ENCODE measurements at places on chromosomes 13 and 19. TPM values are rescaled to one million over a fixed set of nuclear protein-coding genes. Genes with fewer than 3 reads are reported as not detected.

Gene ZNF208
- not detected for total RNA-seq

Gene ATXN8OS
- total RNA-seq: not detected

Gene SLC25A41
- 0.14 TPM for total RNA-seq

Gene LIN37
- total RNA-seq: 4.9 TPM

Gene POSTN
- not detected for total RNA-seq

Gene NTN5
- total RNA-seq: 151 TPM

DNA sequence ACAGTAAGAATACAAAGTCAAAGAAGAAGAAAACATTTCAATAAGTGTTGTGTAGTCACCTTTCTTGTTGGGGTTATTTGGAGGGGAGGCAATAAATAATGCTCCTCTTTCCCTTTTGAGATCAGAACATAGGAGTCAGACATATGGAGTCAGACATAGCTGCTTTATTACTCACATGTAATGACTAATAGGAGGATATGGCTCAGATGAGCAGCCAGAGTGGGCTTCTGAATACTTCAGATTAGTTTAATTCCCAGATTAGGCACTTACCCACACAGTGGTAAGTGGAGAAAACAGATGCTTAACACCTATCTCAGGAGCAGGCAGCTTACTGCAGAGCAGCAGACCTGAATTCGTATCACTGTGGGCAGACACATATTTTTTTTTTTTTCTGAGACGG, 31.7 kb upstream of the C1QTNF9B start:
- H3K36me3 ChIP-seq: no peaks in the 10 kb centered on the region
- H3K27ac ChIP-seq: no peak overlapping the region
- 0 out of 2 replicates have a peak, but pooled peaks cover 4% of the 10 kb centered on the region for H3K27me3 ChIP-seq
- H3K4me1 ChIP-seq: no peaks in the 10 kb centered on the region
- H3K4me3 ChIP-seq: no peak overlapping the region

DNA sequence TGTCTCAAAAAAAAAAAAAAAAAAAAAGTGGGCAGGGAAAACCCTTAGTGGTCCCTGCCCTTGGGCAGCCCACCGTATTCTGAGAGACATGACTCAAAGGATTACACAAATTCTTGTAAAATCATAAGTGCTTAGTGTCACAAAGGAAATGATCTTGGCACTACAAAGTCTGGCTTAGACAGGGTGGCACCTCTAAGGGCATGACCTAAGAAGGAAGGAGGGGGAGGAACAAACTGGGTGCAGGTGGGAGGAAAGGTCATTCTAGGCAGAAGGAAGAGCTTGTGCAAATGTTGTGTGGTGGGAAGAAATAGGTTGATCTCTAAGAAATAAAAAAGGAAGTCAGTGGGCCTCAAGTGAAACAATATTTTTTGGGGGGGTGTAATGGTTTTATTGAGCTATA, 10.4 kb downstream of the PNPLA6 start:
- H3K27me3 ChIP-seq: no peaks in the 10 kb centered on the region
- no peak overlapping the region for H3K4me3 ChIP-seq
- H3K4me1 ChIP-seq: no peaks in the 10 kb centered on the region
- DNase-seq: no peak
- no peaks in the 10 kb centered on the region for H3K36me3 ChIP-seq

DNA sequence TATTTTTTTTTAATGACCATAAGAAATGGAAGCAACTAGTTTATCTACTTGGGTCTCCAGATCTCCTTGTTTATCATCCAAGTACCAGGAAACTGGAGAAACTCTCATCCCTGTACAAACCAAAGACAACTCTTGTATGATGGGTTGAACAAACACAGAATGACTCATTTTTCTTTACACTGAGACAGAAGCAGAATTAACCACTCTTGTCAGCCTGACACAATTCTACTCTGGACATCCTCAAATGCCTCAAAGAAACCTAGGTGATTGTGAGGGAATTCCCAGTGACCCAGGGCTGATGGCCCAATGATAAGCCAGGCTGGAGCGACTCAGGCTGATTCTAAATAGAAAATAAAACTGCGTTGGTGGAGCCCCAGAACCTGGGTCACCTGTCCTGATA, 151.5 kb downstream of the ZNF737 start:
- no peaks in the 10 kb centered on the region for H3K4me1 ChIP-seq
- H3K4me3 ChIP-seq: no peak overlapping the region
- H3K27ac ChIP-seq: no peak overlapping the region

- no peaks in the 10 kb centered on the region for H3K36me3 ChIP-seq
- H3K4me3 ChIP-seq: no peak overlapping the region
- no peaks in the 10 kb centered on the region for H3K27me3 ChIP-seq
These were observed 182.9 kb upstream of the RXFP2 start for GRCh38 chr13:31556376-31556775.

GRCh38 chr13:106354961-106355360, 180.5 kb downstream of the EFNB2 start:
- no peak overlapping the region for H3K27ac ChIP-seq
- no peak overlapping the region for H3K4me3 ChIP-seq
- H3K27me3 ChIP-seq: no peaks in the 10 kb centered on the region
- H3K36me3 ChIP-seq: no peaks in the 10 kb centered on the region
- no peaks in the 10 kb centered on the region for H3K4me1 ChIP-seq

- peaks cover 6% of the 10 kb centered on the region for H3K4me1 ChIP-seq
- H3K36me3 ChIP-seq: no peaks in the 10 kb centered on the region
- no peak overlapping the region for H3K4me3 ChIP-seq
- no peaks in the 10 kb centered on the region for H3K27me3 ChIP-seq
- no peak overlapping the region for H3K27ac ChIP-seq
- DNase-seq: no peak
These were observed 45.5 kb upstream of the DACH1 start for GRCh38 chr13:71912524-71912923.

- H3K36me3 ChIP-seq: no peaks in the 10 kb centered on the region
- peaks cover 19% of the 10 kb centered on the region for H3K4me1 ChIP-seq
- no peak for DNase-seq
- no peak overlapping the region for H3K27ac ChIP-seq
These were observed 40.4 kb upstream of the GRTP1 start for GRCh38 chr13:113404366-113404722.

GRCh38 chr13:29497137-29497654, 98.3 kb downstream of the SLC7A1 start:
- peak; percentile 98 for DNase-seq
- H3K4me3 ChIP-seq: peak overlapping the region; percentile 2
- peak overlapping the region; percentile 80 for H3K27ac ChIP-seq
- H3K36me3 ChIP-seq: no peaks in the 10 kb centered on the region
- no peaks in the 10 kb centered on the region for H3K27me3 ChIP-seq
- H3K4me1 ChIP-seq: peaks cover 48% of the 10 kb centered on the region

- H3K4me1 ChIP-seq: no peaks in the 10 kb centered on the region
- H3K36me3 ChIP-seq: no peaks in the 10 kb centered on the region
- H3K4me3 ChIP-seq: no peak overlapping the region
These were observed 37.9 kb downstream of the MLLT1 start for GRCh38 chr19:6241680-6242377.

GRCh38 chr13:40023595-40024203, 368.2 kb downstream of the COG6 start:
- H3K36me3 ChIP-seq: no peaks in the 10 kb centered on the region
- H3K27ac ChIP-seq: no peak overlapping the region
- no peak for DNase-seq

GRCh38 chr13:32917504-32917903, 98.7 kb upstream of the KL start:
- no peak overlapping the region for H3K27ac ChIP-seq
- DNase-seq: no peak
- no peak overlapping the region for H3K4me3 ChIP-seq
- H3K27me3 ChIP-seq: no peaks in the 10 kb centered on the region
- H3K4me1 ChIP-seq: 0 out of 2 replicates have a peak, but pooled peaks cover 3% of the 10 kb centered on the region

- no peak for DNase-seq
- H3K4me1 ChIP-seq: peaks cover 11% of the 10 kb centered on the region
- H3K36me3 ChIP-seq: peaks cover 4% of the 10 kb centered on the region
- no peak overlapping the region for H3K27ac ChIP-seq
These were observed 34.3 kb downstream of the COL4A1 start for GRCh38 chr13:110272651-110273050.

- DNase-seq: peak; percentile 19
- no peaks in the 10 kb centered on the region for H3K27me3 ChIP-seq
- H3K27ac ChIP-seq: no peak overlapping the region
- peak overlapping the region; percentile 86 for H3K4me3 ChIP-seq
- H3K4me1 ChIP-seq: no peaks in the 10 kb centered on the region
- peaks cover 27% of the 10 kb centered on the region for H3K36me3 ChIP-seq
These were observed 1.7 kb downstream of the PRR12 start for GRCh38 chr19:49592486-49593232.

- peak; percentile 41 for DNase-seq
- peaks cover 16% of the 10 kb centered on the region for H3K4me1 ChIP-seq
- H3K4me3 ChIP-seq: peak overlapping the region; percentile 58
- H3K27me3 ChIP-seq: no peaks in the 10 kb centered on the region
- H3K27ac ChIP-seq: peak overlapping the region; percentile 47
- H3K36me3 ChIP-seq: no peaks in the 10 kb centered on the region
These were observed 36.8 kb upstream of the C1QTNF9 start for GRCh38 chr13:24272452-24273161.

- DNase-seq: no peak
- no peak overlapping the region for H3K4me3 ChIP-seq
- no peak overlapping the region for H3K27ac ChIP-seq
These were observed 64.4 kb upstream of the NPAS1 start for GRCh38 chr19:46954993-46955812.

DNA sequence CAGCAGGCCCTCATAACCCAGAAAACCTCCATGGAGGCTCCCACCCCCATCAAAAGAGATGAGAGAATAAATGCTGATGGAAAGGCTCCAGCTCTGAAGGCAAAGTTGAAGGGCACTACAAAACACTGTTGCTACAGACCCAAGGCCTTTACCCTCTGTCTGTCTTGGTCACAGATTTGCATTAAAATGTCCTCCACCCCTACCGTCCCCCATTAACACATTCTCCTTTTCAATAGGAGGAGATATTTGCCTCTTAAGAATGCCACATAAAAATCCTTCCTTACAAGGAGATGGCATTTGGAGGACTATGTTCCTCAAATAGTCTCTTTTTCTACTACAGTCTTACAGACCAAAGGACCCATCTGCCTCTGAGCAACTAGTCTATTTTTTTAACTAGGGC, 361.5 kb downstream of the ENOX1 start:
- no peak overlapping the region for H3K27ac ChIP-seq
- no peak overlapping the region for H3K4me3 ChIP-seq
- DNase-seq: no peak
- H3K27me3 ChIP-seq: no peaks in the 10 kb centered on the region
- no peaks in the 10 kb centered on the region for H3K36me3 ChIP-seq

- H3K4me1 ChIP-seq: no peaks in the 10 kb centered on the region
- no peak overlapping the region for H3K4me3 ChIP-seq
- no peak for DNase-seq
These were observed 1615.4 kb downstream of the EFNB2 start for GRCh38 chr13:104920091-104920490.

DNA sequence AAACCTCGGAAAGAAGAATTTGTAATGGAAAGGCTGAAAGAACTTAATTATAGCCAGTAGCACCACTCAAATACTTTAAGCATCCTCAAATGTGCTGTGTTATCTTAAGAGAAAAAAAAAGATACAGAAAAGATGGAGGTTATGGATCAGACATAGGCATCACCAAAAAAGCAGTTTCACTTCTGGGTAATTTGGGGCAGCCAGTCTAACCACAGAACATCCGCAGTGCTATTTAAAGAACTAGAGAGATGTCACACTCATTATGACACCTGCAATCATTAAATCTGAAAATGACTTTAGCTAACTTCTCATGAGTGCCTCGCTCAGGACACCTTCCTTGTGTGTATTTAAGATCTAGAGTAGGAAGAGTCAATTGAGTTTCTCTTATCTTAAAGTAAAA, 211.8 kb downstream of the RBM26 start:
- no peaks in the 10 kb centered on the region for H3K27me3 ChIP-seq
- H3K4me3 ChIP-seq: no peak overlapping the region
- H3K27ac ChIP-seq: no peak overlapping the region

DNA sequence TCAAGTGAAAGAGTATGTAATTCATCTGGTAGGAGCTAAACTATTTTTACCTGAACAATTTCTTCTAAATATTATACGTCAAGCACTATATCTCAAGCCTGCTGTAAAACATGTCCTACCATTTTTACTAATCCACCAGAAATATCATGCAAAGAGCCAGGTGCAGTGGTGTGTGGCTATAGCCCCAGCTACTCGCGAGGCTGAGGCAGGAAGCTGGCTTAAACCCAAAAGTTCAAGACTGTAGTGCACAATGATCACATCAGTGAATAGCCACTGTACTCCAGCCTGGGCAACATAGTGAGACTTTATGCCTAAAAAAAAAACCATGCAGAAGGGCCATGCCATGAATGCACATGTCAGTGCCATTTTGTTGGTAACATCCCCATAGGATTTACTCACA, 20.7 kb upstream of the CLN5 start:
- no peaks in the 10 kb centered on the region for H3K36me3 ChIP-seq
- no peak overlapping the region for H3K4me3 ChIP-seq
- peaks cover 18% of the 10 kb centered on the region for H3K4me1 ChIP-seq
- no peak overlapping the region for H3K27ac ChIP-seq

DNA sequence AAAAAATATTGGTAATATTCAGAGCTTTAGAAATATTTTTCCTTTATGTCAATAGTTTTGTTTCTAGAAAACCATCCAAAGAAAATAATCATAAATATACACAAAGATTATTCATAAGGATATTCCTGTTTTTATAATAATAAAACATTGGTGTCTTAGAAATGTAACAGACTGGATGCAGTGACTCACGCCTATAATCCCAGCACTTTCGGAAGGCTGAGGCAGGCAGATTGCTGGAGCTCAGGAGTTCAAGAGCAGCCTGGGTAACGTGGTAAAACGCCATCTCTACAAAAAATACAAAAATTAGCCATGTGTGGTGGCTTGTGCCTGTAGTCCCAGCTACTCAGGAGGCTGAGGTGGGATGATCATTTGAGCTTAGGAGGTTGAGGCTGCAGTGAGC, 106.8 kb downstream of the DHRS12 start:
- no peak overlapping the region for H3K4me3 ChIP-seq
- peaks cover 4% of the 10 kb centered on the region for H3K36me3 ChIP-seq
- H3K27me3 ChIP-seq: no peaks in the 10 kb centered on the region
- DNase-seq: no peak
- H3K27ac ChIP-seq: no peak overlapping the region
